ENCODE measurements at places on chromosomes 6 and 20. TPM values are rescaled to one million over a fixed set of nuclear protein-coding genes. Genes with fewer than 3 reads are reported as not detected.

The PDE7B gene
- polyA plus RNA-seq: 0.49 TPM

The CD93 gene
- polyA plus RNA-seq: not detected

The GRM1 gene
- not detected for polyA plus RNA-seq

The COL11A2 gene
- not detected for polyA plus RNA-seq

The SNAP25 gene
- polyA plus RNA-seq: not detected

The PRL gene
- not detected for polyA plus RNA-seq

The FUT9 gene
- not detected for polyA plus RNA-seq

The ZC2HC1B gene
- polyA plus RNA-seq: not detected

The ASIP gene
- polyA plus RNA-seq: not detected

The RCAN2 gene
- polyA plus RNA-seq: not detected

The CLPSL1 gene
- polyA plus RNA-seq: not detected

The ACSS1 gene
- 59.8 TPM for polyA plus RNA-seq

The CYP39A1 gene
- polyA plus RNA-seq: not detected

The APOM gene
- 8.5 TPM for polyA plus RNA-seq

The SOBP gene
- 1.0 TPM for polyA plus RNA-seq

Measured in IgD-negative memory B cell (primary cell).